ENCODE measurements at places on chromosomes 4 and X.

DNA sequence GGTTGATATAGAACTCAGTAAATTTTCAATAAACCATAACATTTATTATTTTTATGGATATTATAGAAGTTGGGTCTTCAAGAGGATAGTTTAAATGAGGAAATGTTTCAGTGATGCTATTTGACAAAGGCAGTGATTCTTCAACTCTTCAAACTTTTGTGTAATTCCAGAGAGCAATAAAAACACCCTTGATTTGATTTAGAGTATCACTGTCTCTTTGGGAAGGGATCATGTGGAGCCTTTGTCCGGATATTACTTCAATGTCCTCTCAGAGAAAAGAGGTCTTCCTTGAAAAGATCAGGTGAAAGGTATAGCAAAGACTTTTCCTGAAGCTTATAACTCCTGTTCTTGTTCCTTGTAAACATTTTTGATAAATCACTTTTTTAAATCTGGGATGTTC is 23.3 kb downstream of the GLRA3 start:
- DNase-seq = no peak

DNA sequence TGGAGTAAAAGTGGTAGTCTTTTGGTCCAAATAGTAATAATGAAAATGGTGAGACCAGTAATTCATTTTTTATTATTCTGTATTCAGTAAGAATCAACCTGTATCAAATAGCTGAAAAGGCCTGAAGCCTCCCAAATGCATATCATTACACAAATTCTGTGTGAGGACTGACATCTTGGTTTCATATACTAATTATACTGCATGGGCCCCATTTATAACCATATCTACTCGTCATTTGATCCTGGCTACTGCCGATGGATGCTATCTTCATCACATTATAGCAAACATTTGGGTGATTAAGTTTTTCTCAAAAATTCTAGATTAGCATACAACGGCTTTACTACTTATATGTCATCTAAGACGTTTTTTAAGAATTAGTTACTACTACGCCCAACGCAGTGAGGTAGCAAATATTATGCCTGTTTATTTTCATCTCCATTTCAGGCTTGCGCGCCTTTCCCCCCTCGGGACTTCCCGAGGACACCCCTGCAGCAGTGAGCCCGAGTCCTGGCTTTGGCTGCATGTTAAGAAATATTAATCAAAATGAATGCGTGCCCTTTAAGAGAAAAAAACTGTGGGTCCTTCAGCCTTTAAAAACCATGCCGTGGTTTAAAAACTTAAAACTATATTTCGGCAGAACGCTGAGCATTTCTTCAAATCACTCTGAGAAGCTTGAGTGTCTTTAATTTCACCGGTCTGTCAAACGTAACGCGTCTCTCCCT is 814 bp upstream of the MMAA start:
- DNase-seq = no peak

- no peak for DNase-seq
These were observed 2188.9 kb downstream of the PCDH7 start for GRCh38 chr4:32909053-32909452.

DNA sequence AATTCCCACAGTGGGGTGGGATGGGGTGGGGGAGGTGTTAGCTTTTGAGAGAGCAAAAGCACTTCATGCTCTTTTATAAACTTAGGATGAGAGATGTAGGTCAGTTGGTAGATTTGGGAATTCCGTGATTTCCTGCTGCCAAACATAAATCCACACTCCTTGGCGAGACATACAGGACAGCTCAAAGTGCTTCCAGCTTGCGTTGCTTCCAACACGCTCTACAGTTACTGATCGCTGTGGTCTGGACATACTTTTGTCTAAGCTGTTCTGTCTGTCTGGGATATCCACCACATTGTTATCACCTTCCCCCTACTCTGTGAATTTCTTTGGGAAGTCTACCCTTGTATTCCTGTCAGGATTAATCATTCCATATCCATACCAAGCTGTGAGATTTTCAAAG is 117.5 kb downstream of the RAPGEF2 start:
- DNase-seq = no peak
